ENCODE measurements at places on chromosomes 1 and 21. TPM values are rescaled to one million over a fixed set of nuclear protein-coding genes. Genes with fewer than 3 reads are reported as not detected.
A peak's percentile ranks its signal among the peaks of the same experiment; 100 is the strongest.

GRCh38 chr1:184583849-184584248 is 170.8 kb downstream of the EDEM3 start:
- no peaks in the 10 kb centered on the region for H3K27me3 ChIP-seq
- H3K36me3 ChIP-seq = no peaks in the 10 kb centered on the region
- no peak overlapping the region for H3K4me3 ChIP-seq

GRCh38 chr1:234120327-234120944 is 216.0 kb downstream of the SLC35F3 start:
- H3K4me3 ChIP-seq = no peak overlapping the region
- no peaks in the 10 kb centered on the region for H3K4me1 ChIP-seq
- H3K36me3 ChIP-seq = no peaks in the 10 kb centered on the region
- H3K27me3 ChIP-seq = peaks cover 9% of the 10 kb centered on the region
- no peak overlapping the region for H3K27ac ChIP-seq

DNA sequence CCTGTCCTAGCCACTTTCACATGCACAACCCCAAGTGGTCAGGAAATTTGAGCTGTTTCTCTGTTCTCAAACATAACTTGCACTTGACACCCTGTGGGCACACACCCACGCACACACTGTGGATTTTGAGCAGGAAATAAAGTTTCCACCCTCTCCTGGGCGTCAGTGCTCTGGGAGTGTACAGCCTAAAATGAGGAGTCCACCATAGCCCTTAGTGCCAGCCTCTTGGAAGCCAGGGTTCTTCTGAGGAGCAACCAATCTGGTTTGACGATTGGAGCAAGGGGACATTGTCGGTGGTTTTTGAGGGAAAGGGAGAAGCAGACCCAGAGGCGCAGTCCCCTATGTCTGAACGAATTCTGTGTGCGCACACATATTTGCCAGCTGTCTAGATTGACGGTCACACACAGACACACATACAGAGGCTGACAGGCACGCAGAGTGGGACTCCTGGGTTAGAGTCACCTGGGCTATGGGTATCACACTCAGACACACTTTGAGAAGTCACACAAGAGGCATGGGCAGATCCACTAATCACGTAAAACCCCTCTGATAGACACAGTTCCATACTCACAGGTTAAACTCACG is 2.7 kb downstream of the DMBX1 start:
- H3K4me1 ChIP-seq = peaks cover 20% of the 10 kb centered on the region
- H3K4me3 ChIP-seq = no peak overlapping the region
- H3K27ac ChIP-seq = no peak overlapping the region
- H3K36me3 ChIP-seq = no peaks in the 10 kb centered on the region

- H3K27ac ChIP-seq = no peak overlapping the region
- H3K4me3 ChIP-seq = no peak overlapping the region
- H3K4me1 ChIP-seq = no peaks in the 10 kb centered on the region
- no peaks in the 10 kb centered on the region for H3K36me3 ChIP-seq
- DNase-seq = no peak
Measured at GRCh38 chr1:216416488-216416887, 6.8 kb downstream of the USH2A start.

DNA sequence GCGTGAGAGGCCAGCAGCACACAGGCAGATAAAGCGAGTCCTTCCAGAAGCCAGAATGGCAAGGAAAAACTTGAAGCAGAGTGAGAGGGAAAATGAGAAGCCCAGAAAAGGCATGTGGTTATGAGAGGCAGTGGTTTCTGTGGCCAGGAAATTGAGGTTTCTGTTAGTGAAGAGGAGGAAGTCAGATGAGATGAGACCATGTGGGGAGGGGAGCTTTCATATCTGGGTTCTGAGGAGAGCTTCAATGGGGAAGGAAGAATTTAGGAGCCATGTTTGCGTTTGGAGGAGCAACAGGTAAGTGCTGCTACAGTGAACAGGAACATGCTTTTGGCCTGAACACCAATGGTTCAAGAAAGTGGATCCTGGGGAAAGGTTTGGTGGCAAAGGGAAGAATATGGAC is 6.1 kb upstream of the CD1A start:
- no peaks in the 10 kb centered on the region for H3K36me3 ChIP-seq
- no peaks in the 10 kb centered on the region for H3K4me1 ChIP-seq
- no peak overlapping the region for H3K27ac ChIP-seq
- H3K4me3 ChIP-seq = no peak overlapping the region

- no peak overlapping the region for H3K4me3 ChIP-seq
- no peaks in the 10 kb centered on the region for H3K27me3 ChIP-seq
- no peak overlapping the region for H3K27ac ChIP-seq
- no peaks in the 10 kb centered on the region for H3K36me3 ChIP-seq
- no peaks in the 10 kb centered on the region for H3K4me1 ChIP-seq
Measured at GRCh38 chr1:197222780-197223179, 45.3 kb upstream of the CRB1 start.

DNA sequence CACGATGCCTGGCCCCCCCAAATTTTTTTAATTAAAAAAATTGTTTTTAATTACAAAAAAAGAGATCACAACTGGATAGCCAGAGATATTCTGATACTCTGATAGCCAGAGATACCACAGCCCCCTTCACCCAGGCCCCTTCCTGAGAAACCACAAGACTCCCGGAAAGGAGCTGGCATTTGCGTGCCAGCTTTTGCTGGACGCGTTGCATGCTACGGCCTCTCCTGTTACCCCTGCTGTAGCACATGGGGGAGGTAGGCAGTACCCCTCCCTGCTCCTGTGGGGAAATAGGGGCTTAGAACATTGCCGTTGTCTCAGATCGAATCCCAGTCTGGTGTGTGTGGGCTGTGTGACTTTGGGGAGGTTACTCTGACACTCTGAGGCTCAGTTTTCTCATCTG is 22.7 kb downstream of the MFAP2 start:
- no peaks in the 10 kb centered on the region for H3K27me3 ChIP-seq
- H3K36me3 ChIP-seq = no peaks in the 10 kb centered on the region
- DNase-seq = no peak

DNA sequence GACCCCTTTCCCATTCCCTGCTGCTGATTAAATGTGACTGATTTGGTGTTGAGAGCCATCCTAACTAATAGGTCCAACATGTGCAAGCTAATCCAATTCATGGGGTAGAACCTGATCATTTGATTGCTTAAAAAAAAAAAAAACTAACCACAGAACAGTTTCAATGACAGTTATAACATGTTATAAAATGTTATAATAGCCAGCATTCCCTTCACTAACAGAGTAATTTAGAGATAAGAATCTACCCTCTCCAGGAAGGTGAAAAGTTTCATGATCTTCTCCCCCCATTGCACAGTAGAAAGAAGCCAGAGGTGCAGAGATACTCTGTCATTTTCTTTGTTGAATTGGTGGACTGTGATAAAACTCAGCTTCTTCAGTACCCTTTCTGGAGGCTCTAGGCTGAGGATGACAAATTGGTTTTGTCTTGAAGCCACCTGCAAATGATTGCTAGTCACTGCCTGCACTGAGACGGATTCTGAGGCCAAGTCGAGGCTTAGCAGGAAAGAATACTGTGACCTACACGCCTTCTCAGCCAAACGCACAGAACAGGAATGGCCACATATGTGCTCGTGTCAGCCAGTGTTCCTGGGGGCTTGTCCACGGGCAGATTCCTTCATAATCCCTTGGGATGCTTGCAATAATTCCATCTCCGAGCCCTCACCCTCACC is 215.7 kb upstream of the IRF2BP2 start:
- no peaks in the 10 kb centered on the region for H3K27me3 ChIP-seq
- no peak for DNase-seq
- peaks cover 5% of the 10 kb centered on the region for H3K4me1 ChIP-seq
- no peak overlapping the region for H3K27ac ChIP-seq
- H3K4me3 ChIP-seq = no peak overlapping the region

DNA sequence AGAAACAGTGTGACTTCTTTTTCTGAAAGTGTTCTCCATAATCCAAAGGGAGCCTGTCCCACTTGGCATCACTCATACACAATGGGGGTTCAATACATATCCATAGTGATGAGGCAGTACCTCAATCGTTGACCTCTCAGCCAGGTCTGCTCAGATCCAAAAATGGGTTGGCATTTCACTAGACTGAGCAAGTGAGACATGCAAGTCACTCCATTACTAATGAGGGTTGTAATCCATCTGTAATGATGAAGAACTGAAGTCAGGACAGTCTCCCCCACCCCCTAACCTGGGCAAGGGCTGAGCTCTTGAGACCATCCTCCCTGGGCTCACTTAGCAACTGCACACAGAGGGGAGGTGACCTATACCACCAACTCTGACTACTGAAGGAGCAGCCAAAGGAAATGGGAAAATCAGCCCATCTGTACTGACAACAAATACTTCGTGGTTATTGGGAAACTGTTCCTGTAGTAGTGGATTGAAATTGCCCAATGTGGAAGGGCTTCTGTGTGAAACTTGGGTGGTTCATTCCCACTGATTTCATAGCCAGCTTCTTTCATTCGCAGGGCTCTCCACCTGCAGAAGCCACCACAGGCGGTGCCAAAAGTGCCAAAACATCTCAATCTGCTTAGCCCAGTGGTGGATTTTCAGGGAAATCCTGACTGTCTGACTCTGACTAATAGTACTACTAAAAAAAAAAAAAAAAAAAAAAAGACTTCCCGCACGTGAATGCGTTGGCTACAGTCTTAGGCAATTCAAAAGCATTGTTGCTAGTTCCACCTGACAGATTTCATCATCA is 5.0 kb downstream of the NGF start:
- peaks cover 6% of the 10 kb centered on the region for H3K27me3 ChIP-seq
- H3K27ac ChIP-seq = peak overlapping the region; percentile 26
- H3K4me1 ChIP-seq = peaks cover 25% of the 10 kb centered on the region
- H3K36me3 ChIP-seq = no peaks in the 10 kb centered on the region
- no peak for DNase-seq

DNA sequence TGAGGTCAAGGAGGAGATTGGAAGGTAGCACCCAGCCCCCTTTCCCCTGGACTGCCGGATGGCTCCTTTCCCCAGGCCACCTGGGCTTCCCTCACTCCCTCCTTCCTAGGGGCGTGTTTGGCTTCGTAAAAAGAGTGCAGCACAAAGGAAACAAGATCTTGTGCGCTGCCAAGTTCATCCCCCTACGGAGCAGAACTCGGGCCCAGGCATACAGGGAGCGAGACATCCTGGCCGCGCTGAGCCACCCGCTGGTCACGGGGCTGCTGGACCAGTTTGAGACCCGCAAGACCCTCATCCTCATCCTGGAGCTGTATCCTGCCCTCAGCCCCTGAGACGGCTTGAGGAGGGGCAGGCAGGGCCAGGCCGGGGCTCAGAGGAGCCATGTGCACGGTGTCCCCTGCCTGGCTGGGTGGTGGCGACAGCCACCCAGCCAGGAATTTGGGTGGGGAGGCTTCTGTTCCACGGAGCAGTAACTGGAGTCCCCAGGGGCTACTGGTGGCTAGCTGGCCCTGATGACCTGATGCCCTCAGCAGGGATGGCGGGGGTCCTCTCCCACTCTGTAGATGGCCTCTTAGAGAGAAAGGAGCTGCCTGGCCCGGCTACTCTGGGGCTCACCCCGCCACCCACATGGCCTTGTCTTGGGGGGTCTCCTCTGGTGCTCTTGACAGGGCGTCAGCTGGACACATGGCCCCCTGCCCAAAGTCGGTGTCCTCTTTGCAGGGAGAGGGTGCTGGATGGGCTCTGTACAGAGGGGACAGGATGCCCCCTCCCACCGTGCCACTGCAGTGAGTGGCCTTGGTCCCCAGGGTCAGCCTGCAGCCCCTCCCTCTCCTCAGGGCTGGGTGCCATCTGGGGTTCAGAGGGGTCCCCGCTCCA is 39.5 kb downstream of the TRIM11 start:
- no peaks in the 10 kb centered on the region for H3K4me1 ChIP-seq
- no peaks in the 10 kb centered on the region for H3K36me3 ChIP-seq
- peak; percentile 59 for DNase-seq
- H3K27ac ChIP-seq = no peak overlapping the region

DNA sequence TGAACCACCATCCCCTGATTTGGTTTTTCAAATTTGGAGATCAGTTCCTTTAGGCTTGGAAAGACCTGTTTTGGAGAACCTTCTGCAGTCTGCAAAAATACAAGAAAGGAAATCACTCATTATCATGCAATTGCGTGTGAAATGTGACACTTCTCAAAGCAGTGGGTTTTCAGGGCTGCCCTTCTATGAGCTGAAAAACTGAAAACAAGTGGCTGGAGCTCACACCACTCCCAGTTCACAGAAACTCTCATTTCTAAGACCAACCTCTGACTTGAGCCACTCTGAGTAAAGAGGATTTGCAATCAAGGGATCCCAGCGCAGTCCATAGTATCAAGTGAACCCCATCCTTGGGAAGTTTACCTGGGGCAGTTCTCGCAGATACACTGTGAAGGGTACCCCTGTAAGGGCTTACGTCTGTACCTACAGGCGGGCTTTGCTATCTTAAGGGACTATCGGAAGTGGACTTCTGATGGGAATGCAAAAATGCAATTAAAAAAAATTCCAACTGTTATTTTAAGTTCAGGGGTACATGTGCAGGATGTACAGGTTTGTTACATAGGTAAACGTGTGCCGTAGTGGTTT is 12.8 kb downstream of the SH2D1B start:
- DNase-seq = no peak
- H3K4me3 ChIP-seq = no peak overlapping the region
- H3K27me3 ChIP-seq = no peaks in the 10 kb centered on the region
- H3K4me1 ChIP-seq = no peaks in the 10 kb centered on the region
- H3K27ac ChIP-seq = no peak overlapping the region

S100A7A gene
- total RNA-seq = not detected

TTLL7 gene
- 16.2 TPM for total RNA-seq

TLR5 gene
- 22.3 TPM for total RNA-seq

TINAGL1 gene
- total RNA-seq = 154 TPM

HPDL gene
- not detected for total RNA-seq

CGN gene
- total RNA-seq = 62.5 TPM

LENEP gene
- not detected for total RNA-seq

SPRR2G gene
- not detected for total RNA-seq
